ENCODE measurements at places on chromosomes 5 and 9. TPM values are rescaled to one million over a fixed set of nuclear protein-coding genes. Genes with fewer than 3 reads are reported as not detected.

The C9orf72 gene
- polyA plus RNA-seq: 5.6 TPM

The PCDHGA11 gene
- 0.37 TPM for polyA plus RNA-seq

DNA sequence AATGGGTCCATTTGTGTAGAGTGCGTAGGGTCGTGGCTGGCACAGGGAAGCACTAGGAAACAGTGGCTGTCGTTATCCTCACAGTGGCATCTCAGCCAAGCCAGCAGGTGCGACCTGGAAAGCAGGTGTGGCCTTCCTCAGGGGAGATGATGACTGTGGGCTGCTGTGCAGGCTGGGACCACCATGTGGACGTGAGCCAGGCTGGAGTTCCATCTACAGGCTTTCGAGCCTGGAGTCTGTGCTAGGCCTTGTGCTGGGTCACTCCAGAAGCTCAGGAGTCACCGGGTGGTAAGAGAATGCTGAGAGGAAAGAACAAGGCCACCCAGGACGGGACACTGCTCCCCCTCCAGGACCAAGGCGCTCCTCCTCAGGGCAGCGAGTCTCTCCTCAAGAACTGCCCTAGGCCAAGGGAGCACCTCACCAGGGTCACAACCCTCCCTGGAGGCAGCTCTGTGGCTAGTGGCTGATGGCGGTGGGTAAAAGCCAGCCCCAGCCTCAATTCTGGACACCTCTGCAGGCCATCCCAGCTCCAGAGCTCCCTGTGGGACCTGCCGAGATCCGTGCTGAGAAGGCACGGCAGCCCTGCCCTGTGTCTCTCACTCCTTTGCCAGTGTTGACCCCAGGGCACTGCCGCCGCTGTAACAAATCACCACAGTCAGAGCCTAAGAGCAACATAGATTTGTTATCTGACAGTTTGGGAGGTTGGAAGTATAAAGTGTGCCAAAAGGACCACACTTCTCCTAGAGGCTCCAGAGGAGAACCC lies 36.0 kb downstream of the WHRN start:
- no peak for DNase-seq

GRCh38 chr9:107782789-107783188 lies 293.2 kb upstream of the KLF4 start:
- no peak for DNase-seq

All from kidney (tissue), 22 donors.